ENCODE measurements at places on chromosomes 16 and 17.
A peak's percentile ranks its signal among the peaks of the same experiment; 100 is the strongest.

- no peak for DNase-seq
Measured at GRCh38 chr16:64773638-64774037, 348.2 kb downstream of the CDH11 start.

- DNase-seq = no peak
Measured at GRCh38 chr16:14418795-14419225, 211.2 kb downstream of the PARN start.

DNA sequence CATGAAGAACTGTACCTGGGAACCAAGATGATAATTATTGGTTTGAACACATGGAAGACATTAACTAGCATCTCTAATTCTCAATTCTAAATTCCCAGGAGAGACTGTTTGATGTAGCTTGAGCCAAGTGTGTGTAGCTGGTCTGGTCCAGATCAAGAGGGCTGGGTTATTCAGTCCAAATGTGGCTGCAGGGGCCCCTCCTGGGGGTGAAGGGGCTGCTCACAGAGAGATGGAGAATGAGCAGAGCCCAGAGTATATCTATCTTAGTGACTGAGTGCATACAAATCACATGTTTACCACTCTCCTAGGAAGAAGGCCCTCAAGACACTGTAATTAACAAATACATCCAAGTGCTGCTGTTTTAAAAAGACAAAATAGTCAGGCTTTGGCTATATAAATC lies 50.4 kb downstream of the HS3ST2 start:
- DNase-seq = no peak

- DNase-seq = no peak
Measured at GRCh38 chr17:364308-364707, 11.7 kb upstream of the RPH3AL start.

DNA sequence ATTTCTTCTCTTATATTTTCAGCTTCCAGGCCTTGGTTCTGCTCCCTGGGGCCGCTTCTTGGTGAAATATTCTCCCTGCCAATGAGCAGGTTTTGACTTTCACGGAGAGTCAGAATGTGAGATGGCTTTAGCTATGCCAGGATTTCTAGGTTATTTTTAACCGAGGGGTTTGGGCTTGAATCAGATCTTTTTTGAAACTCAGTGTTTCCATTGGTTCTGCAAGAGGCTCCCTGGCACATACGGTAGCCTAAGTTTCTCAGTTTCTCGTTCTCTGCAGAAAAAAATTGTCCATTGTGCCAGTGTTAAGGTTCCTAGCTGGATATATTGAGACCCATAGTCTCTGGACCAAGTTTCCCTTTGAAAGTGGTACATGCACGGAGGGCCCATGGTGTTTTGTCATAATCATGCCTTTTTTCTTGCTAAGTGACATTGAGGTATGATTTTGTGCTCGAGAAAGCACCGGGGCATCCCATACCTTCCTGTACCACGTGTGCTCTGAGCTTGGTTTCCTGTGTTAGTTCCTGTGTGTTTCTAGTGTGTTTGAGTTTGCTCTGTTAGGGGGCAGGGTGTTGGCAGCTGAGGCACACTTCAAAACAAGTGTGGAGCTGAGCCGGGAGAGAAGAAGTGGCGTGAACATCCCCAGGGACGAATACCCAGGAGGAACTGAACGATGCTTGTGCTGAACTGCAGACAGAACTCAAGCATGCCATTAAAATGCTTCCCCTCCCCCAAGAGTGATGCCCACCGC lies 127.2 kb downstream of the HS3ST3B1 start:
- DNase-seq = no peak

DNA sequence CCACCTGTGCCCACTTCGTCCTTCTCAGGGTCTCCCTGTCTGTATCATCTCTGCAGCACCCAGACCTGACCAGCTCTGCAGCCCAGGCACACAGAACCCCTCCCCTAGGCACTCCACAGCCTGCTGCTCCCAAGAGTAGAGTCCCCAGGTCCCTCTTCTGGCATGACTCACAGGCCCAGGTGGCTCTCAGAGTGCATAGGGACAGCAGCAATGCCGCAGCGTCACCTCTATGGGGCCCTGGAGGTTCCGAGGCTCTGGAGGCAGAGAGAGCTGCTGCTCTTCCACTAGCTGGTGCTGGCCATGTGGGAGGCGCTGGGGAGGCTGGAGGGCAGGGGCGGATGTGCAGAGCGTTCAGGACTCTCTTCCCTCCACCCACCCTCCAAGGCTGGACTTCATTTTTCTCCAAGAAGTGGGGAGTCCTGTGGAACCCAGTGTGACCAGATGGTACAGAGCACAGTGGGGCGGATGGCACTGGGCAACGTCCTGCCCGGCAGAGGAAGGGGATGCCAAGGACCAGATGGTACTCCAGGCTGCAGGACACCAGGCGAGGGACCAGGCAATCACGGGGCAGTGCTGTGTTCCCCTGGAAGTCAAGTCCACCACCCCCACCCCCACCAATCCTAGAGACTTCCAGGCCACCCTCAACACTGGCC lies 151.7 kb downstream of the RBFOX3 start:
- no peak for DNase-seq

DNA sequence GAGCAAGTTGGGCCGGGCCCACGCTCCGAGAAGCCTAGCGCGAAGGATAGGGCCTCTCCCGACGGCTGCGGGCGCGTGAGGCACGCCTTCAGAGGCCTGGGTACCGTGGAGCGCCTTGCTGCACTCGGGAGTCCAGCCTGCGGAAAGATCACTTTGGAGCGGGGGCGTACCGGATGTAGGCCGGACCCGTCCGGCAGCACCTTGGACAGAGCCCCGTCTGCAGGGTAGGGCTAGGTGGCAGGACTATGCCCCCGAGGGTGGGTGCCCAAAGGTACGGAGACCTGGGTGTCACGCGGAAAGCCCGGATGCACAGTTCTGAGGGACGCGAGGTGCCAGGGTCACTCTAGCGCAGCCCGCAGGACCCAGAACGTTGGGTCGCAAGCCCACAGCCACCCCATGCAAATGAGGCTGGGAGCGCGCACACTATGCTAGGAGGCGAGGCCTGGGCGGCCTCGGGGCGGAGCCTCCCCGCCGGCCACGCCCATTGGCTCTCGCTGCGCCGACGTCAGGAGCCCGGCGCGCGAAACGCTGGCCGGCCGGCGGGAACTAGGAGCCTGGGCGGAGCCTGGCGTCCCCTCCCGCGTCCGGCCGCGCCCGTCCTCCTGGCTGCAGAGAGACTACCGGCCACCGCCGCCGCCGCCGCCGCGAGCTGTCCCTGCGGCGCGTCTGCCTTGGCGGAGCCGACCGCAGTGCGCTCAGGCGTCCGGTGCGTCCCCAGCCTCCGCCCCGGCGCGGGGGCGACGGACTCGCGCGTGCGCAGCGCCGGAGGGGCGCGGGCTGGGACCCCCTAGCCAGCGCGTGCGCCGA lies at the start of gene PAQR4:
PAQR4 (plus strand) TSS at position 611 of the 807 bp plus-strand sequence. CDS start 327 bp downstream, outside the sequence.
- DNase-seq = peak; percentile 54

- no peak for DNase-seq
Measured at GRCh38 chr16:795580-796229, 4.8 kb downstream of the GNG13 start.

- DNase-seq = no peak
Measured at GRCh38 chr17:19244781-19245180, 7.6 kb downstream of the EPN2 start.

GRCh38 chr16:75402821-75403475 lies 30.4 kb downstream of the CFDP1 start:
- no peak for DNase-seq

DNA sequence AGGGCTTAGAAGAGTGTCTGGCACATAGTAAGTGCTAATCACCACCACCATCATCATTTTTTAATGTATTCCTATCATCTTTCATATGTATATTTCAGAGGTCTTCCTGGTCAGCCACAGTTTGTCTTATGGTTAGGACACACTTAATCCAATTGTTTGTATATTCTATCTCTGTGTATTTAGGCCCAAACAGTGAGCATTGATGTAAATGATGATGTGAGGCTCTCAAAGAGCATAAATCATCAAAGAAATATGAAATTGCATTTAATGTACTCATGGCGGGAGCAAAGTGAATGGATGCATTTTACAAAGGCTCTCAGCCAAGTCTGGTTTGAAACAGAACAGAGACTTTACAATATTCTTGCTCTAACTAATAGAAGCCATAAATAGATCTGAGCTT lies 24.1 kb upstream of the MPHOSPH6 start:
- no peak for DNase-seq

DNA sequence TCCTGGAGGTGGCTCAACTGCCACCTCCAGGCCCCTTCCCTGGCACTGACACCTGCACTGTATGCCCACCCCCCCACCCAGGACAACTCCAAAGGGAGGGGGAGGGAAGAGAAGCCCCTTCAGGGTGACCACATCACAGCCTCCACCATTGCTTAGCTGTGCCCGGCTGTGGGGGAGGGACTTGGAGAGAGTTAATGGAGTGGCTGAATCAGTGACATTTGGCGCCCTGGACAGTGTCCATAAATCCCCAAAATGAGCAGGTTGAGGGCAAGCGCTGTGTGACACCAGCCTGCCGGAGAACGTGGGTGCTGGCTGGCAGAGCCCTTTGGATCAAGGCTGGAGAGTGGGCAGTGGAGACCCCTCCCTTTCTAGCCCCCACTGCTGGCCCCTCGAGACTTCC lies 883 bp downstream of the USH1G start:
- no peak for DNase-seq

- DNase-seq = no peak
Measured at GRCh38 chr16:24332178-24332577, 76.0 kb downstream of the CACNG3 start.

DNA sequence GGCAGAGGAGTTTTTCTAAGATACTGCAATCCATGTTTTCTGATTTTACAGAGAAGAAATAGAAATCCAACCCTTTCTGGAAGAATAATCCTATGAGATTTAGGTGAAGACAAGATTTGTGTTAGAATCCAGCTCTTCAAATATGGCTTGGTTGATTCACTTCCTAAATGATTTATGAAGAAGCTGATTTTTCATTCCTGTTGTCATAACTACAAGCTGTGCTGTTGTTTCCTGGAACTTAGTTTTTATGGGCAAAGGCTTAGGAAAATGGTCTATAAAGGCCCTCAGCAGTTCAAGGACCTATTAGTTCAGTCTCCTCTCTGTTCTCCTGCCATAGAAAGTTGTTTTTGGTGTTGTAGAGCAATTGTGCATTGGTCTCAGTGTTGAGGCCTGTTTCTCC lies 174.2 kb upstream of the FAM20A start:
- DNase-seq = no peak

GRCh38 chr16:51924744-51925143 lies 622.2 kb downstream of the TOX3 start:
- no peak for DNase-seq

- DNase-seq = no peak
Measured at GRCh38 chr16:89761304-89761922, 40.1 kb downstream of the ZNF276 start.

- DNase-seq = no peak
Measured at GRCh38 chr16:85660843-85661739, 27.7 kb downstream of the GINS2 start.

- no peak for DNase-seq
Measured at GRCh38 chr17:69962436-69962995, 112.5 kb upstream of the KCNJ16 start.

- DNase-seq = no peak
Measured at GRCh38 chr17:49123061-49123460, 9.5 kb upstream of the B4GALNT2 start.

DNA sequence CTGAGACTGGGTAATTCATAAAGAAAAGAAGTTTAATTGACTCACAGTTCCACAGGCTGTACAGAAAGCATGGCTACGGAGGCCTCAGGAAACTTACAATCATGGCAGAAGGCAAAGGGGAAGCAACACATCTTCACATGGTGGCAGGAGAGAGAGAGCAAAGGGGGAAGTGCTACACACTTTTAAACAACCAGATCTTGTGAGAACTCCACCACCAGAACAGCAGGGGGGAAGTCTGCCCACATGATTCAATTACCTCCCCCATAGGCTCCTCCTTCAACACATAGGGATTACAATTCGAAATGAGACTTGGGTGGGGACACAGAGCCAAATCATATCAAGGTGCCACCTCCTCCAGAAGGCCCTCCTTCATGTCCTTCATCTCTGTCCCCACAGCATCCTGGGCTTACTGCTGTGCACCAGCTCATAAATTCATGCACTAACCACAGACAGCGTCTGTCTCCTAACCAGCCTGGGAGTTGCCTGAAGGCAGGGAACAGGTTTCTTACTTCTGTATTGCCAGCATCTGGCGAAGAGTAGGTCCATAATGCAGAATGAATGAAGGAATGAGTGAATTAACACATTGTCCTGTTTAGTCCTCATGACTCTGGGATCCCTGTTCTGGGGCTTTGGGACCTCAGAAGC lies 74.4 kb downstream of the WSB1 start:
- DNase-seq = no peak

DNA sequence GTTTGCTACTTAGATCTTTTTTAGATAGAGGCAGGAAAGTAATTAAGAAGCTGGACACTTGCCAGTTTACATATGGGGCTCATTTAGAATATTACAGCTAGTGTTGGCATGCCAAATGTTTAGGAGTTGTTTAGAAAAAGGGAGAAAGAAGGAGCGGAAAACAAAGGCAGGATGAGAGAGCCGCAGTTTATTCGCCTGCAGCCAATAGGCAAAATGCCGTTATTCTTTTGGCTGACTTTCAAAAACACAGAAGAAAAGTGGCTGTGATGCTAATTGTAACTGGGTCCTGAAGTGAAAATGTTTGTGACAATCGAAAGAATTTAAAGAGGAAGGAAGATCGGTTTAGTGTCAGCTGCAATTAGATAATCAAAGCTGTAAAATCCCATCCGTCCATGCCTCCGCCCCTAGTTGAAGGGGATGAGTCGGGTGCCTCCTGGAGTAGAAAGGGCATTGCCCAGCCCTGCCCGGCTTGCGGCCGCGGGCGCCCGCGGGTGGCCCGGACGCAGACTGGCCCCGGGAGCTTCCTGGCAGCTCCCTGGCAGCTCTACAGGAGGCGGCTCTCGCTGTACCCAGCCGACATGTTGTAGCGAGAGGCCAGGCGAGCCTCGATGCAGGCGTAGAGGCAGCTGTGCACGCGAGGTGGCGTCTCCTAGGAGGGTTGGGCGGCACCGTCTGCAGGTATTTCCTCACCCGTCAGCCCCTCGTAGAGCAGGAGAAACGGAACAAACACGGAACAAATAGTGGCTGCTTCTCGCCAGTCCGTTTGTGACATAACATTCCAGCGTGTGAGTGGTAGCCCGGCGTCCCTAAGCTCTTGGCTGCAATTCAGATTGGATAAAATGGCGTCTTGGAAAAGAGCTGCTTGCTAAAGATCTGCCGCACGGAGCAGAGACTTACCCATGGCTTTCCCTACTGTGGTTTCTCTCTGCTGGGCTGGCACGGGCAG lies 82.2 kb downstream of the TNRC6C start:
- DNase-seq = no peak
